Stimulated activated CD4-positive, alpha-beta T cell treated with anti-CD3 and anti-CD28 coated beads, Interleukin-1b, Interleukin-23, amount 100 ng/mL, for 1 hour (primary cell): ENCODE measurements at places on chromosomes 12 and 14.

DNA sequence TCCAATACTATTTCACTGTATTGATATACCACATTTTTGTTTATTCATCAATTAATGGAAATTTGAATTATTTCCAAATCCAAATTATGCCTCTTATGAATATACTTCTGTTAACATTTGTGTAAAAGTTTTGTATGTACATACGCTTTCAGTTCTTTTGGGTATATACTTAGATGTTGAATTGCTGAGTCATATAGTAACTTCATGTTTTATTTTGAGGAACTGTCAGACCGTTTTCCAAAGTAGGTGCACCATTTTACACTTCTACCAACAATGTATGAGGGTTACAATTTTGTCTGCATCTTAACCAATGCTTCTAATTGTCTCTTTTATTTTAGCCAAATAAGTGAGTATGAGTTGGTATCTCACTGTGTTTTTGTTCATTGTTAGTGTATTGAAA, 10.2 kb upstream of the CCER1 start:
- DNase-seq, result no peak

GRCh38 chr12:6215932-6216494, 15.8 kb downstream of the CD9 start:
- DNase-seq, result no peak

GRCh38 chr12:107317751-107318555, 224.6 kb upstream of the CRY1 start:
- peak; percentile 54 for DNase-seq

GRCh38 chr12:116236148-116236731, 41.3 kb downstream of the MED13L start:
- DNase-seq, result peak; percentile 14

DNA sequence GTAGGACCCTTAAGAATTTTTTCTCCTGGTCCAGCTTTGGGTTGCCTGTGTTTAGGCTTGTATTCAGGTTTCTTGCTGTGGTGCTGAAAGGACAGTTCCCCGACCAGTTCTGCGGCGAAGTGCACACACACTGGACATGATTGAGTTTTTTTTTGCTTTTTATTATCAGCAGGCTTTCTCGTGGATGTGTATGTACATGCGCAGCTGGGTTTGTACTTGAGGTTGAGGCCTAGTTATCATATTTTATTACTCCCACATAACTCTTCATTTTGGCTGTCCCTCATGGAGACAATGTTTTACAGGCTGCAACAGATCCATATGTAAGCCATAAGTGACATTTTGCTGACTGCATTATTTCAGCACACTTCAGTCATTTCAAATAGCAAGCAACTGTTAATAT, 2.5 kb downstream of the SCN8A start:
- DNase-seq, result no peak

DNA sequence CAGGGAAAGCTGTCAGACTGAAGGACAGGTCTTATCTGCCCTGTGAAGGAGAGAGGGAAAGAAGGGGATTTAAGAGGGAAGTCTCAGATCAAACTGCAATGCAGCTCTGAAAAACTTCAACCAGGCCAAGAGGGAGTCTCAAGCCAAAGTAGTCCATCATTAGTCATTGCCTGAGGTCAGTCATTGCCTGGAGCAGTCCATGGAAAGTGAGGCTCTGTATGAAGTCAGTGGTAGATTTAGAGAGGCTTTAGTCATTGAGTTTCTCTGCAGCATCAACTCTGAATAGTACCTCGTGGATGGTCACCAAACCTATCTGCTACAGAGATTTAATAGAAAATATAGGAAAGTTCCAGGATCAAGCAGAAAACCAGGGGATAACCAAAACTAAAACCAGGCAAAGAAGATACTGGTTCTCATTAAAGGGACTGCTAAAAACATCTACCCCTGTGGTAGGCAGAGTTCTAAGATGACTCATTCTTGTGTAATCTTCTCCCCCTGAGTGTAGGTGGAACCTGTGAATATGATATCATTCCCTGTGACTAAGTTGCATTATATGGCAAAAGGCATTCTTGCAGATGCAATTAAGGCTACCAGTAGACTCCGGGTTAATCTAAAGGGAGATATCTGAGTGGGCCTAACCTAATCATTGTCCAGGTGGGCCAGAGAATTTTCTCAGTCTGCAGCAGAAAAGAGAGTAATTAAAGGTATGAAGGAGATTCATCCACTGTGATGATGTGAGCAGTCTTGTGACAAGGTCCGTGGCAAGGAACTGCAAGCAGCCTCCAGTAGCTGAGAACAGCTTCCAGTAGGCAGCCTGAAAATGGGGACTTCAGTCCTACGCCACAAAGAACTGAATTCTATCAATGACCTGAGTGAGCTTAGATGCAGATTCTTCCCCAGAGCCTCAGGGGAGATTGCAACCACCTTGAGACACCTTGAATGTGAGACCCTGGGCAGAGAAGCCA, 123.1 kb downstream of the GALC start:
- DNase-seq, result no peak

- no peak for DNase-seq
These were observed 22.9 kb upstream of the KTN1 start for GRCh38 chr14:55556929-55557623.

DNA sequence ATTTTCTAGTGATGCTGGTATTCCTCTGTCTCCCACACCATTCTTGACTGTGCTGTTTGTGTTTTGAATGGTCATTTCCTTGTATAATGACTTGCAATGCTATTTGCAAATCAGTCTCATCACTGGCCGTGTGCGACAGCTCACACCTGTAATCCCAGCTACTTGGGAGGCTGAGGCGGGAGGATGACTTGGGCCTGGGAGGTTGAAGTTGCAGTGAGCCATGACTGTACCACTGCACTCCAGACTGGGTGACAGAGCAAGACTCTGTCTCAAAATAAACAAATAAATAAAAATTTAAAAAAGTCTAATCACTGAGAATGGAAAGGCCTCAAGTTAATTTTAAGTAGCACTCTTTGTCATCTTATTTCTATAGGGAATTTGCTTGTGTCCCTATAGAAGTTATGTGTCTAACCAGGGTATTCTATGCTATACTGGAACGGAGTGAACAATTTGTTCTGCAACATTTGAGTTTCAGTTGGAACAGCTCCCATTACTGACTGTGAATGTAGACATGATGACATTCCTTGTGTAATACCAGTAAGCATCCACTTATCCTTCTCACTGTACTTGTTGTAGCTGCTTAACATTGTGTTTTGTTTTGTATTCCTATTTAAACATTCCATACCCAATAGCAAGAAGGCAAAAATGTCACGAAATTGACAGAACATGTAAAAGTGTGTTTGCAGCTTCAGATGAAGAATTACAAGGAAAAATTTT, 126.3 kb downstream of the MGST1 start:
- DNase-seq, result no peak

GRCh38 chr12:57741844-57742738, 2.7 kb upstream of the TSPAN31 start:
- DNase-seq, result peak; percentile 47

GRCh38 chr14:98594156-98594555, 677.8 kb downstream of the BCL11B start:
- DNase-seq, result no peak

GRCh38 chr12:115938794-115939377, 338.6 kb downstream of the MED13L start:
- no peak for DNase-seq

GRCh38 chr12:49929581-49929980, 21.0 kb upstream of the AQP2 start:
- DNase-seq, result no peak

- DNase-seq, result no peak
These were observed 154.1 kb upstream of the ATP2B1 start for GRCh38 chr12:89862511-89863445.

GRCh38 chr14:76322594-76323220, 53.2 kb upstream of the ESRRB start:
- no peak for DNase-seq

DNA sequence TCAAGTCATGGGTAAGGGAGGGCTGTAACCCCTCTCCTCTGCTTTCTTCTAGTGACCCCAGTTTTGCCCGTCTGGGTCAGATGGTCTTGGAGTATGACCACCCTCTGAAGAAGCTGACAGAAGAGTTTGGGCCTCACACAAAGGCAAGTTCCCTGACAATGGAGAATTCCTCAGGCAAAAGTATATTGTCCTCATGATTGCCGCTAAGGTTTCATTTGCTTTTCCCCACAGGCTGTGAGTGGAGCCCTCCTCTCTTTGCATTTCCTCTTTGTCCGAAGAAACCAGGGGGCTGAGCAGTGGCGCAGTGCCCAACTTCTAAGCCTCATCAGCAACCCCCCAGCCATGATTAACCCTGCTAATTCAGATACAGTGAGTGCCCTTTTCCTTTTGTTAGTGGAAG, 12.1 kb downstream of the NCKAP1L start:
- no peak for DNase-seq

- no peak for DNase-seq
These were observed 259.3 kb downstream of the PPFIA2 start for GRCh38 chr12:81499809-81500208.

GRCh38 chr12:4736091-4736490, 15.9 kb downstream of the GALNT8 start:
- DNase-seq, result no peak

- no peak for DNase-seq
These were observed 61.1 kb upstream of the PTPRB start for GRCh38 chr12:70698345-70698744.

DNA sequence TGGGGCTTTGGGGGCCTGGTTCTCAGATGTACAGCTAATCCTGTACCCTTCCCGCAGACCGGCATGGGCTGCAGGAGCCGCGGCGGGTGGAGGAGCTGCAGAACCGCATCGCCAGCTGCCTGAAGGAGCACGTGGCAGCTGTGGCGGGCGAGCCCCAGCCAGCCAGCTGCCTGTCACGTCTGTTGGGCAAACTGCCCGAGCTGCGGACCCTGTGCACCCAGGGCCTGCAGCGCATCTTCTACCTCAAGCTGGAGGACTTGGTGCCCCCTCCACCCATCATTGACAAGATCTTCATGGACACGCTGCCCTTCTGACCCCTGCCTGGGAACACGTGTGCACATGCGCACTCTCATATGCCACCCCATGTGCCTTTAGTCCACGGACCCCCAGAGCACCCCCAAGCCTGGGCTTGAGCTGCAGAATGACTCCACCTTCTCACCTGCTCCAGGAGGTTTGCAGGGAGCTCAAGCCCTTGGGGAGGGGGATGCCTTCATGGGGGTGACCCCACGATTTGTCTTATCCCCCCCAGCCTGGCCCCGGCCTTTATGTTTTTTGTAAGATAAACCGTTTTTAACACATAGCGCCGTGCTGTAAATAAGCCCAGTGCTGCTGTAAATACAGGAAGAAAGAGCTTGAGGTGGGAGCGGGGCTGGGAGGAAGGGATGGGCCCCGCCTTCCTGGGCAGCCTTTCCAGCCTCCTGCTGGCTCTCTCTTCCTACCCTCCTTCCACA, 7.6 kb downstream of the NR4A1 start:
- DNase-seq, result no peak
